Activated T-helper 1 cell treated with anti-CD3 and anti-CD28 coated beads, Interleukin-12 subunit alpha, Interleukin-12 subunit beta, Interleukin-2, Interleukin-4 antibody, amounts not matched to agents 30 ng/mL and 10 ng/mL and 1 ng/mL, durations not matched to agents 14 hours and 24 hours and 36 hours (primary cell): ENCODE measurements at places on chromosomes 2 and 18. TPM values are rescaled to one million over a fixed set of nuclear protein-coding genes. Genes with fewer than 3 reads are reported as not detected.

The AOX1 gene
- total RNA-seq: 0.05 TPM in 1 of 2 replicates, not detected in the other

The DARS1 gene
- 132 and 140 TPM in 2 replicates for total RNA-seq

The KIF5C gene
- 17.9 and 20.7 TPM in 2 replicates for total RNA-seq

The SCN9A gene
- 0.07 and 0.13 TPM in 2 replicates for total RNA-seq
